Calu3 (cell line): ENCODE measurements at places on chromosomes 6 and 20.

- DNase-seq, result no peak
Measured at GRCh38 chr20:60304026-60304590, 345.9 kb downstream of the CDH26 start.

DNA sequence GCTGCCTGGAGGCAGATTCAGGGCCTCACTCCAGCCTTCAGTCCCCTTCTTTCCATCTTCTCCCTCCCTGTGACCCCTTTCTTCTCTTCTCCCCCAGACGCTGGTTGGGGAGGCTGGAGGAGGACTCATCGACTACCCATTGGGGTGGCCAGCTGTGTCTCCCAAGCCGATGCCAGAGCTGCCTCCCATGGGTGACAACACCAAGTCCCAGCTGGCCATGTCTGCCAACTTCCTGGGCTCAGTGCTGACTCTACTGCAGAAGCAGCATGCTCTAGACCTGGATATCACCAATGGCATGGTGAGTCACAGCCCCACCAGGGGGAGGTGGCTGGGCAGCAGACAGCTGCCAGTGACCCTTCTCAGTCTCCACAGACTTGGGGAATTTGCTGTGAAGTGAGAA lies 12.9 kb downstream of the BPIFB4 start:
- DNase-seq, result no peak

GRCh38 chr20:60246751-60247150 lies 288.5 kb downstream of the CDH26 start:
- DNase-seq, result no peak

DNA sequence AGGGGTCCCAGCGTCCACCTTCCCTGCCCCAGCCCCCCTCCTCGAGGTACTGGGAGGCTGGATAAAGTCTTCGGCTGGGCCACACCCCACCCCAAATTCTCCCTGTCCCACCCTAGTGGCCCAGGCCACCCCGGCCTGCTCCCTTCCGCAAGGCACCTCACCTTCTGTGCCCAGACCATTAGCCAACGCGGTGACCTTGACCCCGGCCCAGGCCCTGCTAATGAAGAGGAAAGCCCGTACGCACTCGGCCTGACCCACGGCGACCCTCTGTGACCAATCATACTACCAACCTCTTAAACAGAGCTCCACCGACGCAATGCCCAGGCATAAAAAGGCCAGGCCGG lies 182 bp upstream of the OXT start:
- DNase-seq, result no peak

GRCh38 chr6:11262242-11262641 lies 29.8 kb upstream of the NEDD9 start:
- DNase-seq, result no peak

DNA sequence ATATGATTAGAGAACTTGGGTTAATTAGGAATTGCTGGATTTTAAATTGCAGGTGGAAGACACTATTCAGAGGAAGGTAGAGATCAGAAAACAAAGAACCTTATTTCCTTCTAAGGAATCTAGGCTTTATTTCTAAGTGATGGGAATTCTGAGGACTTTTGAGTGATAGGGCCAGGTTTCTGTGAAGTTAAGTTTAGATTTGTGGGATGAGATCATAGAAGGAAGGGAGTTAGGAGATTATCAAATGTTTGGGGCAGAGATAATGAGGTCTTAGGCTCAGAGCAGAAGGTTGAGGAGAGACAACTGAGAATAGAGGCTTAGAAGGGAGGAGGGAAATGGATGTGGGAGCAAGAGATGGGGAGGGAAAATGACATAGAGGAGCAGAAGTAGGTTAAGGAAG lies 109.7 kb upstream of the MMS22L start:
- DNase-seq, result no peak

DNA sequence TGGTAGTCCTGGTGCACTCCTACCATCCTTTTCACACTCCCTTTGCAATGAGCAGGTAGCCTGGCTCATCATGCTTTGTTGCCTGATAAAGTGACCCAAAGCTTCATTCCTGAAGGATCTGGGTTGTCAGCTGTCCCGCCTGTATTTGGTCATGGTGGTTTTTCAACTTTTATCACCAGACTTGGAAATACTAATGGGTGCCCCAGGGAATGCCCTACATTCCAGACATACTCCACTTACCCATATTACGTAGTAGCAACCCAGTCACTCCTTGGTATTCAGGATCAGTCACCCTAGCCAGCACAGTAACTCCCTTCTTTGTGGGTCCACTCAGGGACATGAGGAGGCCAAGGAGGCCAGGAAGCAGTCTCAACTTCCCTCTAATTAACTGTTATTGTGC lies 199.2 kb downstream of the MAFB start:
- peak; percentile 35 for DNase-seq

- no peak for DNase-seq
Measured at GRCh38 chr6:159014406-159014805, 14.4 kb upstream of the RSPH3 start.

DNA sequence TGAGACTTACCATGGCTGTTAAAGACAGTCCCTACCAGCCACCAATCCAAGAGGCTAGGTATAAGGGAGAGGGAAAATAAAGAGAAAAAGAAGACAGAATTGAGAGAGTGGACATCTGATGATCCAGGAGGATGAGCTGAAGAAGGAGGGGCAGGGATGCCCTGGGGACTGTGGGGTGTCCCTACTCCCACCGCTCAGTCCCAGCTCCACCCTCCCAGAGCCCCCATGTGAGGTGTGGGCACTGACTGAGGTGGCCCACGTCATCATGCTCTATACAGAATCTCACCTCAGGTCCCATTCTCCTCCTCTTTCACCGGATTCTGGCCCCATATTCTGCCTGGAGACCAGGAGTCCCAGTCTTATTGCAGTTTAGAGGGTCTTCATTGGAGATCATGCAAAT lies 135.7 kb downstream of the KLHL32 start:
- DNase-seq, result no peak

GRCh38 chr6:119584088-119584487 lies 234.5 kb upstream of the MAN1A1 start:
- no peak for DNase-seq

DNA sequence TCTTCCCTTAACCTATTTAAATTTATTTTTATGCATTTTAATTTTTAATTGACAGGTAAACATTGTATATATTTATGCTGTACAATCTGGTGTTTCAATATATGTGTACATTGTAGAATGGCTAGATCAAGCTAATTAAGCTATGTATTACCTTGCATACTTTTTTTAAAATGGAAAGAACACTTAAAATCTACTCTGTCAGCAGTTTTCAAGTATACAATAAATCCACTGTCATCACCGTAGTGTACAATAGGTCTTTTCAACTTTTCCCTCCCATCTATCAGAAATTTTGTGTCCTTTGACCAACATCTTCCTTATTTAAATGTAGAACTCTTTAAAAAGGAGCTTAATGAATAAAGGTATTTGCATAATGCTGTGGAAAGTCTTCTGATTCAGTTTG lies 27.6 kb downstream of the RPS12 start:
- no peak for DNase-seq

DNA sequence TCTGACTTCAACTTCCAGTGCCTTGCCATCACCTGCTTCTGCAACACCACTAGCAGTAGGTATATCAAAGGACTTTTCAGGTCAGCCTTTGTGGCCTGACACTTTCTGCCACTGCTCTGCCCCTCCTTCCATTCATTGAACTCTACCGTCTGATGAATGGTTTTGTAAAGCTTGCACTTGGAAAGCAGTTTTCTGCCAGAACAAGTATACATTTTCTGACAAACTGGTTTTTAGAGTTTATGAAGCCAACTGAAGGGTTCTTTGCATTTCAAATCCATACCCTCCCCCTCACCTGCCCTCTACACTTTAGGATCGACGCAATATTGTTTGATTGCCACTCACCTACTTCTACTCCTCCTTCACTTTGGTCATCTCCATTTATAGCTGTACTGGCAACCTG lies 603.1 kb downstream of the HACE1 start:
- no peak for DNase-seq

- DNase-seq, result no peak
Measured at GRCh38 chr20:57723816-57724215, 14.0 kb upstream of the PMEPA1 start.

DNA sequence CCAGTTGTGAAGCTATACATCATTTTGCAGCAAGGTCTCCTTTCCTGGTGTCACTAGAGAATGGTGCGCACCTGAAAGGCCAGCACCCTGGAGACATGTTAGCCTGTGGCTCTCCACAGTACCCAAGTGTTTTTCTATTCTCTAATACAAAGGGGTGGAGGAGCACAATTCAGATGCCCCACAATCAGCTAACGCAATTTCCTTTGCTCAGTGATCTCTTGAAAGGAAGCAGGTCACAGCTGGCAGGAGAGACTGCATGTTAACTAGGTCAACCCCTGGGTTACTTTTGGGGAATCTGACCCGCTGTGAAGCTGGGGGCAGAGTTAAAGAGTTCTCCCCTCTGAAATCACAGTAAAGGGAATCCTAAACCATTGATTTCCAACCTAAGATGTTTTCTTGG lies 92.5 kb downstream of the B3GAT2 start:
- DNase-seq, result no peak

DNA sequence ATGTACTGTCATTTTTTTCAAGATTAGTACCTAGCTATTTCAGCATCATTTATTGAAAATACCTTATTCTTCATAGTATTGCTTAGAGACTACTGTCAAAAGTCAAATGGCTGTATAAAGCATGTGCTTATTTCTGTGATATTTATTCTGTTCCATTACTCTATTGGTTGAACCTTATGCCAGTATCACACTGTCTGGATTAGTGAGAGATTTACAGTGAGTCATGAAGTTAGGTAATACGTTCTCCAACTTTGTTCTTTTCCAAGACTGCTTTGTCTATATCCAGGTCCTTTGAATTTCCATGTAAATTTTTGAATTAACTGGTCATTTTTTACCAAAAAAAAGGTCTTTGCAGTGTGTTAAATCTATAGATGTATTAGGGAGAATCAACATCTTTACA lies 18.6 kb upstream of the RNF217 start:
- no peak for DNase-seq

DNA sequence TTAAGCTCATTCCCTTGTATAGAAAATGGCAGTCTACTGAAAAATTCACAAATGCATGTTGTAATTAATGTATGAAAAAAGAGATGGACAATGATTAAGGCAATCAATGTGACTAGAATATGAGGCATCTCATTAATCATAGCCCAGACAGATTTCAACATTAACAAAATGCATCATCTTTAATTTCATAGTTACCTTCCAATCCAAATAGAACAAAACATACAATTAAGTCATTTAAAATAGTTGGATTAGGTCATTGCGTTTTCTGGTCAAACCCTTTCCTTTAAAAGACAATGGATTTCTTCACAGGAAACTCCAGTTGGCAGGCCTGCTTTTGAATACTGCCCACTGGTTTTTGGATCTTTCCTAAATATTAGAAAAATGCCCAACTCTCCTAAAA lies 203.9 kb downstream of the HAO1 start:
- DNase-seq, result no peak

DNA sequence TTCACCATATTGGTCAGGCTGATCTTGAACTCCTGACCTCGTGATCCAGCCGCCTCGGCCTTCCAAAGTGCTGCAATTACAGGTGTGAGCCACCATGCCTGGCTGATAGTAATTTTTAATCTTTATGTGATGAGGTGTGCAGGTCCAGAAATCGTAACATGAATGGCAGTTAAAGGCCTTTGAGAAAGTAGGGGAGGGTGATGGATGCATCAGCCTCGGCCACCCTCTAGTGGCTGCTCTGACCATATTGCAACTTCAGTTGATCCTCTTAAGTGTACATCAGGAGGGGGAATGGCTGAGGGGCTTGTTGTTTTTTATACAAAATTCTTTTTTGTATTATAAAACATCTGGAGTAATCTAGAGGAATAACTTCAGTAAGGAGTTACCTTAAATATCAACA lies 193.0 kb downstream of the ZFAND3 start:
- peak; percentile 54 for DNase-seq

- DNase-seq, result no peak
Measured at GRCh38 chr6:164897523-164898235, 411.7 kb downstream of the C6orf118 start.

- DNase-seq, result no peak
Measured at GRCh38 chr6:41693281-41694240, 41.8 kb downstream of the TFEB start.

- DNase-seq, result no peak
Measured at GRCh38 chr6:139372326-139373153, 1.9 kb downstream of the CITED2 start.

DNA sequence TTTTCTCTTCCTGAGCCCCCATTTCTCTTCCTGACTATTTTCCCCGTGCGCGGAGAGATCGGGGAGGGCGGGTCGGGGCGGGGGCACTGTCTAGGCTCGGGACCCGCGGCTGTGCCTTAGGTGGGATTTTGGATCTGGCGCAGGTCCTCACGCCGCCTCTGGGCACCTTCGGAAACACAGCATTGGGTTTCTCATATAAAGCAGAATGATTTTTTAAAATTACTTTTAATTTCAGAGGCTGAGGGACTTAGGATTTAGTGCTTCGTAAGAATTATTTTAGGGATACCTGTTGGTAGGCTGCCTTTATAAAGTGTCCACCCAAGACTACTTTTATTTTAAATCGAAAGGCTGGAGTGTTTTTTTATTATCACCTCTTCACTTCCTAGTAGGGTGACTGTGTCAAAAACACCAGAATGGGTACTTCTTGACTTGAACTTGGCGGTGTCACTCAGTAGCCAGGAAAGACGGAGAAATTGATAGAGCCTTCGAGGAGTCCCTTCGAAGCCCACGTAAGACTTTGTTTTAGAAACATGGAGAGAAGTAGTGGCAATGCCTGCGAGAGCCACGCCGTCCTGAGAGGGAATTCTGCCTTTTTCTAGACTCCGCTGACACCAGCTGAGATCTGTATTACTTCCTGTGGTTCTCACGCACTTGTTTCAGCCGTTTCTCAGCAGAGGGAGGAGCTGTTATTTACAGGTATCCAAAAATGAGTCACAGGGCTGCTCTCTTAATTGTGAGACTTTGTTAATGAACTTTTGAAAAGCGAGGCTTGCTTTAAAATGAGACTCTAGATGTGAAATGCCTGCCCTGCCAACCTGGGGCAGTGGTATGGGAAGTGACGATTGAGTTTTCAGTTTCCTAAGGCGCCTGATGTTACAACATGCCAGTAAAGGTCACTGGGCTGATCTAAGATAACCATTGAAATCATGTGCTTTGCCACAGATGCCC lies 667 bp downstream of the STX11 start:
- peak; percentile 10 for DNase-seq

GRCh38 chr6:71498638-71499037 lies 210.0 kb downstream of the OGFRL1 start:
- DNase-seq, result peak; percentile 44

DNA sequence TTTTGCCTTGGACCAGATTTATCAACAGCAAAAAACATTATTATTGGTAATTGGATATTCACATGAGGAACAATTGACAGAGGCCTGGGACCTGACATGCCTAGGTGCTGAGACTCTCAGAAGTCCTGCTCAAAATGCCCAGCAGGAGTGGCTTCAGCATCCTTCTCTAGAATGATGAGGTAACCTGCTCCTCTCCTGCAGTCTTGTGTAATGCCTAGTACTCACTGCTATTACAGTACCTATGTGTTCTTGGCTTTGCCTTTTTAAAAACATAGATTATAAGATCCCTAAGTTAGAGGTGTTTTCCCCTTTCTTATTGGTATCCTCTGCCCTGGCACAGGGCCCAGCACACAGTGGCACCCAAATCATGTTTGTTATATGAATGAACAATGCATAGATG lies 230.9 kb downstream of the PKHD1 start:
- DNase-seq, result no peak

- no peak for DNase-seq
Measured at GRCh38 chr20:875115-875514, 41.0 kb downstream of the ANGPT4 start.
